ENCODE measurements at places on chromosomes 2 and 18.

DNA sequence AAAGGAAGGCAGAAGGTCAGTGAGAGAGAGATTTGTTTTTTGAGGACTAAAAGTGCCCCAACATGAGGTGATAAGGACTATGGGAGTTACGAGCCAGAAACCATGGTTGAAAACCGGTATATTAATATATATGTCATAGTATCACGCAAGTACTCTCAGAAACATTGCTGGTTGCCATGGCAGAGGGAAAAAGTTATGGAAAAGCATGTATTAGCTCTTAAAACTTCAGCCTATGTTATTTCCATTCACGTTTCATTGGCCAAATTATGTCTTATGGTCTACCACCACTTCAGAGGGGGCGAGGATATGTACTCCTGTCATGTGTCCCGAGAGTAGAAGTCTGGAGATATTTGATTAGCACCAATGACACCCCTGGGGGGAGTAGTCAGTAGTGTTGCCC is 125.9 kb downstream of the LTBP1 start:
- no peak for DNase-seq

DNA sequence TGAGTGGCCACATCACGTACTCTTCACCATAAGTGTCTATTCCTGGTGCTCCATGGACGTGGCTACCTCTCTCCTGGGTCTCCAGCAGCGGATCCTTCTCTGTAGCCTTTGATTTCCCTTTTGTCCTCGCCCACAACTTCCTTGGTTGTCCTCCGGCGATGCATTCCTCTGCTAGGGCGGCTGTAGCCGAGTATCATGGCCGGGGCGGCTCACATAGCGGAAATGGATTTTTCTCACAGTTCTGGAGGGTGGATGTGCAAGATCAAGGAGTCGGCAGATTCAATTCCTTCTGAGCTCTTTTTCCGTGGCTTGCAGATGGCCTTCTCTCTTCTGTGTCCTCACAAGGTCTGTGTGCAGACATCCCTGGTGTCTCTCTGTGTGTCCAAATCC is 35.7 kb downstream of the ACKR3 start:
- DNase-seq, result no peak

DNA sequence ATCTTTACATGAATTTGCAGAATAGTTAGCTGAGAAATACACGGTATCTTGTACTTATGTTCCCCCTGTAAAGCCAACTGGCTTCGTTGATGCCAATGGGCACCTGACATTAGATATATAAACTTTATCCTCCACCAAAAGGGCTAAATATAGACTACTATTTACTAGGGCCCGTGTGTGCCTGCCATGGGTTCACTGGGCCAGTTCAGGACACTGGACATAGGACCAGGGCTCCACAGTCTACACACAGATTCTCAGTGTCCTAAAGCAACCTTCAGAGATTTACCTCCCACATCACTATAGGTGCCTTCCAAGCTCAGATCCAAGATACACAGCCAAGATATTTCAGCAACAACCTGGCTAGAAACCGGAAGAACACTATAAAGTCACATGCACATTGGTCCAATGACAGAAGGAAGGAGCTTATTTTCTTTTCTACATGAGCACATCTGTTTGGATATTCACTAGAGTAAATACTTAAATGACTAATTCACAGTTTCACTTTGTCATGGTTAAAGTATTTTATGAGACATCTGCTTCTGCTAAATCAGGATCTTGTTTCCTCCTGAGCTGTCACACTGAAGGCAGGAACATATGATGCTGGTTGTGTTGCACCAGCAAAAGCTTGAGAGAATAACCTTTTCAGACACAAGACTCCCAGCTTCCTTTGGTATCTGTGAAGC is 95.1 kb downstream of the MYO5B start:
- no peak for DNase-seq

- no peak for DNase-seq
Measured at GRCh38 chr2:176110415-176111308, 3.6 kb downstream of the HOXD11 start.
